Activated CD4-positive, alpha-beta T cell treated with anti-CD3 and anti-CD28 coated beads for 36 hours (primary cell): ENCODE measurements at places on chromosomes 5 and 9.
A peak's percentile ranks its signal among the peaks of the same experiment; 100 is the strongest.

DNA sequence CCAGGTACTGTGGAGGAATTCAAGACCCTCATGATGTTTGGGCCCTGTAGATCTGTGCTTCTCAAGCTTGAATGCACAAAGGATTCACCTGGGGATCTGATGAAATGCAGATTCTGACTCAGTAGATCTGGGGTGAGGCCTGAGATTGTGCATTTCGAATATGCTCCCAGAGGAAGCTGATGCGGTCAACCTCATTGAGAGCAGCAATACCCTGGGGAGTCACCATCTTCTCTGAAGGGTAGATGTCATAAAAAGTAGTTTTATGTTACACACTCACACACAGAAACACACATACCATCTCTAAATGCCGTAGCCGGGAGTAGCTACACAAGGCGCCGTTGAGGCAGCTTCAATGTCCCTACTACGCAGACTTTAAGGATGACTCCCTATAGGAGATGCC, 55.8 kb upstream of the CPEB4 start:
- H3K36me3 ChIP-seq: no peaks in the 10 kb centered on the region
- H3K4me1 ChIP-seq: no peaks in the 10 kb centered on the region
- H3K27ac ChIP-seq: no peak overlapping the region
- H3K4me3 ChIP-seq: no peak overlapping the region
- H3K27me3 ChIP-seq: no peaks in the 10 kb centered on the region
- no peak for DNase-seq

GRCh38 chr5:166285361-166285760, 2006.1 kb upstream of the WWC1 start:
- DNase-seq: no peak
- no peak overlapping the region for H3K4me3 ChIP-seq
- no peaks in the 10 kb centered on the region for H3K4me1 ChIP-seq
- no peaks in the 10 kb centered on the region for H3K36me3 ChIP-seq
- no peak overlapping the region for H3K27ac ChIP-seq
- no peaks in the 10 kb centered on the region for H3K27me3 ChIP-seq

GRCh38 chr9:70639853-70640814, 225.7 kb upstream of the KLF9 start:
- H3K4me1 ChIP-seq: no peaks in the 10 kb centered on the region
- no peak overlapping the region for H3K27ac ChIP-seq
- H3K4me3 ChIP-seq: no peak overlapping the region
- no peak for DNase-seq
- peaks cover 11% of the 10 kb centered on the region for H3K27me3 ChIP-seq
- H3K36me3 ChIP-seq: no peaks in the 10 kb centered on the region

- no peak for DNase-seq
- no peaks in the 10 kb centered on the region for H3K27me3 ChIP-seq
- no peaks in the 10 kb centered on the region for H3K36me3 ChIP-seq
These were observed 51.0 kb upstream of the RNU6ATAC start for GRCh38 chr9:134215420-134215698.

GRCh38 chr5:128109138-128109537, 25.6 kb downstream of the SLC12A2 start:
- H3K4me1 ChIP-seq: peaks cover 8% of the 10 kb centered on the region
- DNase-seq: no peak
- no peaks in the 10 kb centered on the region for H3K27me3 ChIP-seq
- H3K36me3 ChIP-seq: peaks cover 32% of the 10 kb centered on the region
- H3K27ac ChIP-seq: no peak overlapping the region

GRCh38 chr9:35105126-35105525, 2.2 kb upstream of the STOML2 start:
- H3K4me1 ChIP-seq: peaks cover 25% of the 10 kb centered on the region
- no peak for DNase-seq
- H3K36me3 ChIP-seq: peaks cover 27% of the 10 kb centered on the region
- no peaks in the 10 kb centered on the region for H3K27me3 ChIP-seq

DNA sequence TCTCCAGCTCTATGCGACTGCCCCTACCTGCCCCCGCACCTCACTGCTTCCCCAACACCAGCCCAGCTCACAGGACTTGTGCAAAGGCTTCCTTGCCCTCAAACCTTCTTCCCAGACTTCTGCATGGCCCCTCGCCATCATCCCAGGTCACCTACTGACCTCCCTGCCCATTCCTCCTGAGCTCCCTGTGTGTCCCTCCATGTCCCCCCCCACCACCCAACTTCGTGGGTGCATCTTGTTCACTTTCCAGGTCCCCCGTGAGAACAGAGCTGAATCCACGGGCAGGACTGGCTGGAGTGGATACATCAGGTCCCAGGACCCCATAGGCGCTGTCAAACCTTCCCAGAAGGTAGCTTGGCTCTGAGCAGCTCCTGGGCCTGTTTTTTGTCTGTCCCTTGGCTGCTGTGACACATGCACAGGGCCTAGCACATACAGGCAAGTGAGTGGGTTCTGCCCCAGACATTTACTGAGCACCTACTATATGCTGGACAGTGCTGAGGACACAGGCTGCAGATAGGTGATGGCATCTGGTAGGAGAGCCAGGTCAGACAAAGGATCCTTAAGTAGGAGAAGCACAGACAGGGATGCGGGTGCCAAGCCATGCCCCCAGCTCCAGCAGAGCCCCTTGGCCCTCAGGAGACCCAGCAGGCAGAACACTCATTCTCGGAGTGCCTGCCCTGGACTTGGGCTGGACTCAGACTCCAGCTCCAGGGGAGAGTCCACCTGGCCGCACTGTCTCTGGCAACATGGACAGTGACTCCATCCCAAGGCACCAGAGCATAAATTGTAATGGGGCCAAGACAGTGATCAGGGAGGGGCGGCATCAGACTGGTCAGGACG, 15.0 kb downstream of the NINJ1 start:
- peak overlapping the region; percentile 0 for H3K4me3 ChIP-seq
- no peak for DNase-seq
- H3K27ac ChIP-seq: peak overlapping the region; percentile 73
- H3K4me1 ChIP-seq: peaks cover 22% of the 10 kb centered on the region

- peaks cover 13% of the 10 kb centered on the region for H3K4me1 ChIP-seq
- peaks cover 12% of the 10 kb centered on the region for H3K27me3 ChIP-seq
- no peak overlapping the region for H3K27ac ChIP-seq
- H3K4me3 ChIP-seq: no peak overlapping the region
- DNase-seq: no peak
These were observed 90.7 kb upstream of the ELL2 start for GRCh38 chr5:96052374-96052773.

DNA sequence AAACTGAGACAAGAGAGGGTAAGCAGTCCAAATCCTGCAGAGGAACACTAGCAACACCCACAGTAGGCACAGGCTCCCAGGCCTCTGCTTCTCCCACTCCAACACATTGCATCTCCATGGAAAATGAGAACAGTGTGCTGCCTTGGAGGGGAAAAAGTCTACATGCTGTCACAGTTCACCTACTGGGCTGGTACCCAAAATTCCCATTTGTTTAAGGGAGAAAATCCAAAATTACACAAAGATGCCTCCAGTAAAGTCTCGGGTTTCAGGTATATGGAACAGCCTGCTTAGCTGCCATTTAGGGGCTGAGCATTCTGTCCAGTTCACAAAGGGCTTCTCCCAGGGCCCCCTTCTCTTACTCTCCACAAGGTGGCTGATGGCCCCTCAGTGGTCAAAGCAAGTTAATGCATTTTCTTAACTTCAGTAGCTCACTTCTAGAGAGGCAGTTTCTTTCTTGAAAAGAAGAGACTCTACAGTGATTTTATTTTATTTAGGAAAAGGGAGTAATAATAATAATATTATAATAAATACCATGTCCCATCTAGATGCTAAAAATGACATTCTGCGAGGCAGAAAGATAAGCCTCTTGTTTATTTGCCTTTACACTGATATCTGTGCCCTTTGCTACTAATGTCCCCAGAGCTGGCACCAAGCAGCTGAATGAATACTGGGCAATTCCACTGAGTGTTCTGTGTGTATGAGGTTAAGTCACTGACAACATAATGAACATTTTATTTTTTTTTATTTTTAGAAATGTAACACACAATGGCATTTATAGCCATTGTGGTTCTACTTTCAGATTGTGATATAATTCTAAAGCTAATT, 89.4 kb downstream of the RGS7BP start:
- no peak overlapping the region for H3K27ac ChIP-seq
- H3K27me3 ChIP-seq: peaks cover 4% of the 10 kb centered on the region
- no peak overlapping the region for H3K4me3 ChIP-seq
- no peak for DNase-seq
- no peaks in the 10 kb centered on the region for H3K36me3 ChIP-seq

GRCh38 chr9:137320555-137321384, 18.7 kb upstream of the NRARP start:
- peaks cover 5% of the 10 kb centered on the region for H3K27me3 ChIP-seq
- H3K27ac ChIP-seq: no peak overlapping the region
- H3K4me3 ChIP-seq: no peak overlapping the region
- H3K36me3 ChIP-seq: no peaks in the 10 kb centered on the region
- no peaks in the 10 kb centered on the region for H3K4me1 ChIP-seq

GRCh38 chr9:99822109-99822805, 572 bp downstream of the NR4A3 start:
- H3K4me3 ChIP-seq: peak overlapping the region; percentile 88
- DNase-seq: peak; percentile 77
- H3K27me3 ChIP-seq: peaks cover 2% of the 10 kb centered on the region
- peak overlapping the region; percentile 69 for H3K27ac ChIP-seq

DNA sequence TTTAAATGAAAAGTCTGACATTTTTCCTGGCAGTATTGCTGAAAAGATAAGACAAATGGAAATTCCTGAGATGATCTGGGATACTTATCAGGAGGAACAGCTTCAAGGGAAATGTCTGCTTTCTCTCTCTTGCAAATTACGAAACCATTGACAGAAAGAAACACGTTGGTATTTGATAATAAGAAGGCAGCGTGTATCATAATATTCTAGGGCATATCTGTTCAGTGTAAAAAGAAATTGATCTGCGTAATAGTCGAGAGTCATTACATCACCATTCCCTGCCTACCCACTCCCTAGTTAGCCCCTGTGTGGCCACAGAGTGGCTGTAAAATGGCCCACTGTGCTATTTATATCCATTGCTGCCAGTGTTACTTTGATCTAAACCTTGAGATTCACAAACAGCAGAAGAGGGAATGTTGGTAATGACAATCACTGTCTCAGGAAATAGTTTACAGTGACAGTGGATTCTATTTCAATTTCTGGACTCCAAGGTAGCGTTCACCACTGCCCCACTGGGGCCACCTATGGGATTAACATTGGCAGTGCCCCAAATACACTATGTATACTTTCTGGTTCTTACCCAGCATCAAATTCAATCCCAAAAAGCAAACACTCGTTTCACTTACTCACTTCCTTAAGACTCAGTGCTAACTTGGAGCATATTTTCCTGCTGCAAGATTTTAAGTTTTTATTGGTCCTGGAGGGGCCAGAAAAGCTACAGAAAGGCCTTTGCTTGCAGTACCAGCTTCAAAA, 133.4 kb upstream of the GAS1 start:
- no peaks in the 10 kb centered on the region for H3K36me3 ChIP-seq
- peak; percentile 7 for DNase-seq
- H3K27ac ChIP-seq: no peak overlapping the region
- no peak overlapping the region for H3K4me3 ChIP-seq
- H3K27me3 ChIP-seq: no peaks in the 10 kb centered on the region
- H3K4me1 ChIP-seq: no peaks in the 10 kb centered on the region

- no peaks in the 10 kb centered on the region for H3K36me3 ChIP-seq
- H3K27me3 ChIP-seq: no peaks in the 10 kb centered on the region
- peaks cover 5% of the 10 kb centered on the region for H3K4me1 ChIP-seq
- H3K4me3 ChIP-seq: no peak overlapping the region
- DNase-seq: no peak
- H3K27ac ChIP-seq: no peak overlapping the region
These were observed 15.7 kb upstream of the CYSTM1 start for GRCh38 chr5:140159014-140159927.

DNA sequence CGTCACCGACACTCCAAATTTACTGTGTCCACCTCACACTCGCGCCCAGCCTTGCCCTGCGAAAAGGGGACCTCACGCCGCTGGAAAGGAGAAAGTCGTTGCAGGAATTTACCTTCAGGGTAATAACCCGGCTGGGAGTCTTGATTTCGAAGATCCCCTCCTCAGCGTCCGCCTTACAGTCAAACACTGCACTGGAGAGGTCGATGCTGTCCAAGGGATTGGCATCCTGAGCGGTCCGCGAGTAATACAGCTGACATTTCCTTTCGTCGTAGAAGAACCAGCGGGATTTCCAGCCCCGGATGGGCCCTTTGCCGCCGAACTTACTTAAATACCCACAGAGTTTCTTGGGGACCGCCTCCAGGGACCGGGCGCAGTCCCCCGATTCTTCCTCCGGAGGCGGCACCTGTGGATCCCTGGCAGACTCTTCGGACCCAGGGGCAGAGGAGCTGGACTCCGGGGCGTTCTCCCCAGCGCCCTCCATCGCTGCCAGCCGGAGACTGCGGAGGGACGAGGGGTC, 330 bp downstream of the TBC1D2 start:
- H3K27ac ChIP-seq: no peak overlapping the region
- no peaks in the 10 kb centered on the region for H3K27me3 ChIP-seq
- H3K4me1 ChIP-seq: peaks cover 17% of the 10 kb centered on the region
- no peaks in the 10 kb centered on the region for H3K36me3 ChIP-seq
- peak overlapping the region; percentile 94 for H3K4me3 ChIP-seq

DNA sequence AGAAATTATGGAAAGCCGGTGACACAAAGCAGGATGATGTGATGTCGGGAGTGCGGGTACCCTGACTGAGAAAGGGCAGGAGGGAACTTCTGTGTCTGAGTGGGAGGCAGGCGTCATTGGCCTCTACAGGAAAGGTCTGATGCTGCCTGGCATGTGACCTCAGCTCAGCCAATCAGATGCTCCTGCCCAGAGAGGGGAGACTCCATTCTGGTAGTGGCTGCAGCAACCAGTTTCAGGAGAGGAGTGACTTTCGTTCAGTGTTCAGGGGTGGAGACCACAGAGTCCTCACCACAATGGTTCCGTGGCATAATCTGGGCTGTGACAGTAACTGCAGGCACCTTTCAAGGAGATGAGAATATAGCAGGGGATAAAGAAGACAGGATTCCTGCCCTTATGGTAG, 6.7 kb upstream of the SFXN1 start:
- H3K27me3 ChIP-seq: peaks cover 6% of the 10 kb centered on the region
- no peaks in the 10 kb centered on the region for H3K36me3 ChIP-seq
- H3K4me1 ChIP-seq: peaks cover 9% of the 10 kb centered on the region
- DNase-seq: peak; percentile 66

GRCh38 chr5:127089191-127089590, 15.9 kb upstream of the C5orf63 start:
- no peaks in the 10 kb centered on the region for H3K27me3 ChIP-seq
- DNase-seq: no peak
- no peak overlapping the region for H3K27ac ChIP-seq
- no peak overlapping the region for H3K4me3 ChIP-seq
- H3K4me1 ChIP-seq: peaks cover 9% of the 10 kb centered on the region

- DNase-seq: peak; percentile 53
- H3K4me1 ChIP-seq: peaks cover 2% of the 10 kb centered on the region
- H3K4me3 ChIP-seq: peak within 1 kb of the TSS; percentile 70
- no peak within 1 kb of the TSS for H3K27ac ChIP-seq
These were observed at the start of gene SHROOM1 for GRCh38 chr5:132830436-132831094. SHROOM1 (minus strand) TSS chr5:132830647; CDS start chr5:132826140, 4,507 bp downstream.

- H3K27ac ChIP-seq: no peak overlapping the region
- DNase-seq: no peak
- no peak overlapping the region for H3K4me3 ChIP-seq
These were observed 252.2 kb downstream of the NR2F1-AS1 start for GRCh38 chr5:93328833-93329232.

- H3K27me3 ChIP-seq: peaks cover 4% of the 10 kb centered on the region
- no peak overlapping the region for H3K4me3 ChIP-seq
- H3K36me3 ChIP-seq: no peaks in the 10 kb centered on the region
These were observed 181.3 kb upstream of the ZNF608 start for GRCh38 chr5:124927735-124928134.
